Motor neuron (in vitro differentiated cells): ENCODE measurements at places on chromosomes 3 and 15. TPM values are rescaled to one million over a fixed set of nuclear protein-coding genes. Genes with fewer than 3 reads are reported as not detected.

Gene HIGD2B
- total RNA-seq = 0.52 TPM in 1 of 2 replicates, not detected in the other

Gene GRAMD2A
- 0.27 and 0.61 TPM in 2 replicates for total RNA-seq

Gene PRSS50
- total RNA-seq = 0.21 and 0.27 TPM in 2 replicates

Gene WNT7A
- total RNA-seq = 6.4 and 8.3 TPM in 2 replicates

Gene ESYT3
- 2.2 and 2.9 TPM in 2 replicates for total RNA-seq

Gene ANKRD63
- 0.17 and 0.18 TPM in 2 replicates for total RNA-seq

Gene GATA2
- 0.26 and 0.37 TPM in 2 replicates for total RNA-seq

Gene C3orf22
- 0.24 and 0.47 TPM in 2 replicates for total RNA-seq

Gene PLOD2
- 95.1 and 105 TPM in 2 replicates for total RNA-seq

Gene GOLGA8T
- total RNA-seq = 0.10 and 0.32 TPM in 2 replicates

Gene TMF1
- total RNA-seq = 31.6 and 34.8 TPM in 2 replicates

Gene TM4SF18
- 1.0 TPM in 1 of 2 replicates, not detected in the other for total RNA-seq

Gene SMAD6
- total RNA-seq = 2.5 and 3.5 TPM in 2 replicates

Gene ATP2B2
- 0.82 and 1.3 TPM in 2 replicates for total RNA-seq

Gene HIGD1A
- total RNA-seq = 192 and 199 TPM in 2 replicates

Gene DUOXA2
- 0.17 TPM in 1 of 2 replicates, not detected in the other for total RNA-seq

Gene EIF4A2
- 454 and 458 TPM in 2 replicates for total RNA-seq

Gene SCN11A
- 0.46 and 0.70 TPM in 2 replicates for total RNA-seq

Gene OSBPL10
- 5.9 and 10.4 TPM in 2 replicates for total RNA-seq

Gene CCNDBP1
- 27.3 and 31.2 TPM in 2 replicates for total RNA-seq

Gene FSTL1
- total RNA-seq = 601 and 627 TPM in 2 replicates

Gene LDHAL6B
- 0.36 and 0.38 TPM in 2 replicates for total RNA-seq

Gene ZNF385D
- total RNA-seq = 8.0 and 9.8 TPM in 2 replicates

Gene MOBP
- 0.45 and 0.73 TPM in 2 replicates for total RNA-seq
